ENCODE measurements at places on chromosomes 7 and 10.

DNA sequence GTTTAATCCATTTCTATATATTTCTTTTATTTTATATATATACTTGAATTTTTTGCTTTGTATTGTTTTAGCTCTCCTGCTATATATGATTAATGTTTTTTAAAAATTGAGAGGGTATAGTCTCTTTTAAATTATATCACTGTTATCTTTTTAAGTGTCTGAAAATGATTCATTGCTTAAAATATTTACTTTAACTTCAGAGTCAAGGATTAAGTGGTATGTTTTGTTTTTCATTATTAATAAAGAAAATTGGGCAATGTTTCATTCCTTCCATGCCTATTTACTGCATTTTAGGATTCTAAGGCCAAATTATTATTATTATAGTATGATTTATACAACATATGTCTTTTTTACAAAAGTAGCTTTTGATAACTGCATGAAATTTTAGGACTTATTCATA is 67.2 kb upstream of the THSD7A start:
- no peak for DNase-seq

- peak; percentile 29 for DNase-seq
Measured at GRCh38 chr7:26863518-26864308, 677 bp downstream of the SKAP2 start.

DNA sequence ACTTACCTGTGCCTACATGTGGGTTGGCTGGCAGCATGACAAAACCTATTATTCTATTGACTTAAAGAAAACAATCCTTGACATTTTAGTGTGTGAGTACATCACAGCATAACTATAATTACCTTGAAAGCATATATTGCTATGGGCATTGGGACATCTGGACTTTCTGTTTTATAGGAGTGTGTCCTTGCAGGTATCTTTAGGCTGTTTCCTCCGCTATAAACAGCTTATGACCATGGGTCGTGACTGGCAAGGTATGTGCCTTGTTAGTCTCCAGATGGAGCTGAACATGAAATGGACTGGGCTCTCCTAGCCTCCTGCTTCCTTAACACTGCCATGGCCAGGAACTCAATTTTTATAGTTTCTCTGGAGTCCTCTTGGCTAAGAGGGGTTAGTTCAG is 317.4 kb upstream of the COBL start:
- no peak for DNase-seq

DNA sequence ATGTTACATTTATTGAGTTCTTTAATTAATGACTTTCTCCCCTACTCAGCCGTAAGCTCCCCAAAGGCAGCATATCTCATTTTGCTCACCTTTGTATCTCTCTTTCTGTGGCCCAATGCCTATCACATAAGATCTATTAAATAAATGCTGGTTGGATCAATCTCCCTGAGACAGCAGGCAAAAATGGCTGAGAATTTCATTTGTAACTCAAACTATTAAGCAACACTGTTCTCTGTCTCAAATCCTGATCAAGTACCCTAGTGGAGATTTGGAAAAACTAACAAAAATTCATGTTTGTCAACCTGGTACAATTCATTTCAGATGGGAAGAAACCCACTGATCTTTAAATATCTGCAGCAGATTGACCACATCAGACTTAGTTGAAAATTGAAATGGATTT is 127.4 kb downstream of the ZFAND4 start:
- no peak for DNase-seq

GRCh38 chr7:128352153-128352537 is 8.4 kb upstream of the RBM28 start:
- DNase-seq, result no peak
